ENCODE measurements at places on chromosomes 5 and 9.

DNA sequence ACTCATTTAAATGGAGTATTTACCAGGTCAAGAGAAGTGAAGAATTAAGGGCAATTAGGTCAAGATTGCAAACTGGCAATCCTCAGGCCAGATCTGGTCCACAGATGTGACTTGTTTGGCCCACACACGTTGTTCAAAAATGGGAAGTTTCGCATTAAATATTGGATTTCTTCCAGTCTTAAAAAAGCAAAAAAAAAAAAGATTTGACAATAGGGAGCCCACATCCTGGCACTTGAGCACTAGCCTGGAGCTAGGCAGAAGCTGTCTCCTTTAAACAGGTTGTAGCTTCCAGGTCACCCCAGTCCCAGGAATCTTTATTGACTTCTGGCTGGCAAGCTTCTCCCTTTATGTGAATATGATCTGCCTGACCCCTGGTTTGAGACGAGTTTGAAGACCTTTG lies 520.4 kb downstream of the RAB3C start:
- no peak for DNase-seq

GRCh38 chr5:10912435-10912834 lies 151.4 kb upstream of the DAP start:
- DNase-seq = no peak

DNA sequence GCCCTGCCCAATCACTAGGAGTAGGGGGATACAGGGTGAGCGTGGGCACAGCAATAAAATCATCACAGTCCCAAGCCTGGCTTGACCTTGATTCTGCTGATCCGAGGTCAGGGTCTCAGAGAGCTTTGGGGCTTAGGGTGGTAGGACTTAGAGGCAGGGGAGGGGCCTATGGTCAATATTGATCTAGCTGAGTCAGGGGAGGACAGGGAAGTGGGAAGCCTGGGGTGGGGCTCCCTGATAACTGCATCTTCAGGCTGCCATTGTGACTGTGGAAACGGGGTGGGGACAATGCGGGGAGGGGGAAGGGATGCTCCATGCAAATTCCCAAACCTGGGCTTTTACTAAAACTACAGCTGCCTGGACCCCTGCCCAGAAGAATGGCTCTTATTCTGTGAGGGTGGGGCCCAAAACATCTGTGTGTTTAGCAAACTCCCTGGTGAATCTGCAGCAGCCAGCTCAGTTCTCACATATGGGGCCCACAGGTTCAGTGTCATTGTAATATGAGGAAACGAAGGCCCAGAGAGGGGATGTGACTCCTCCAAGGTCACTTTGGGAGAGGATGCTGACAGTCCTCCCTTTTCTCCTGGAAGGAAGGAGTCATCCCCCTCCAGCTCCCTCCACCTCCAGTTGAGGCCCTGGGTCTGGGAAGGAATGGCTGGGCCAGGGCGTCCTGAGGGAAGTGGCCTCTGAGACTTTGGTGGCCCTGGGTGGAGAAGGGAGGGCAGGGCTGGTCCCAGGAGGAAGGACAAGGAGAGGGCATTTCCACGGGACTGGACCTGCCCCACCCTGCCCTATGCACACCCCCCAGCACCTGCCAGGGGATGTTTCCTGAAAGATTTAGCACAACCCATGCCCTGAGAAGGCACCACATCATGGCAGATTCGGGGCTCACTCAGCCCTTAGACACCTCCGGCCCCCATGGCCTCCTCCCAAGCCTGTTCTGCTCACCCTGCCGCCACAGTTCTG lies 26.4 kb downstream of the SLC6A7 start:
- no peak for DNase-seq

DNA sequence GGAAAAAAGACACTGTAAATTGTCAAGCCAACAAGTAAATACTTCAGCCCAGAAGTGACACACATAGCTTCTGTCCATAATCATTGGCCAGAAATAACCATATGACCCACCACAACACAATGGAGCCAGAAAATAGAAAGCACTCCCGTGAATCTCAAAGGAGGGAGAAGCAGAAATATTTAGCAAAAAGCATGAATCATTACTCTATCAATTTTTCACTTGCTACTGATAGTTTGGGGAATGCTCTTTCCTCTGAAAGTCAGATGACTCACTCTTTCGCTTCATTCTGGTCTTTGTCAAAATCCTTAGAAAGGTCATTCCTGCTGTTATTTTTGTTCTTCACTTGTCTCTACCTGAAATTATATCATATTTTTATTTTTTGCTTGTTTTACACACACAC lies 312.6 kb downstream of the TMEM232 start:
- DNase-seq = no peak

- no peak for DNase-seq
Measured at GRCh38 chr9:6214903-6215302, 704 bp upstream of the IL33 start.

- DNase-seq = no peak
Measured at GRCh38 chr9:127050591-127051001, 71.8 kb downstream of the ANGPTL2 start.

- no peak for DNase-seq
Measured at GRCh38 chr5:155222393-155222792, 208.8 kb downstream of the KIF4B start.

GRCh38 chr5:2140501-2141175 lies 257.9 kb upstream of the IRX4 start:
- DNase-seq = no peak

All from BJ (cell line).